ENCODE measurements at places on chromosomes 5 and 9.

- no peak for DNase-seq
These were observed 121.5 kb upstream of the RAI14 start for GRCh38 chr5:34534523-34535103.

DNA sequence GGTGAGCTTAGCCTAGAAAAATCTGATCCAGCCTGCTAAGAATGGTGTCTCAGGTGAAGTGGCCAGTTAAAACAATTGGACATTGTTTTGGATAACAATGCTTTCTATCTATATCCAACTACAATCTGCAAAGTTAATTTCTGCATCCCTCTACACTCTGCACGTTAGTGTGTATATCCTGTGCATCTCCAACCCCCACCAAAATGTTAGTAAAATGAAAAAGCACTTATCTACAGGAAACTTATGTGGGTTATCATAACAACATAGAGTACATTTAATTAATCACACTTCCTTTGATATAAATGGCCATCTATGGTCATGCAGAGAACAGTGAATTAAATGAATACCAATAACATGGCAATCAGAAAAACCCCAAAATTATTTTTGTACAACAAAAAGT lies 158.7 kb downstream of the NFIB start:
- DNase-seq: no peak

DNA sequence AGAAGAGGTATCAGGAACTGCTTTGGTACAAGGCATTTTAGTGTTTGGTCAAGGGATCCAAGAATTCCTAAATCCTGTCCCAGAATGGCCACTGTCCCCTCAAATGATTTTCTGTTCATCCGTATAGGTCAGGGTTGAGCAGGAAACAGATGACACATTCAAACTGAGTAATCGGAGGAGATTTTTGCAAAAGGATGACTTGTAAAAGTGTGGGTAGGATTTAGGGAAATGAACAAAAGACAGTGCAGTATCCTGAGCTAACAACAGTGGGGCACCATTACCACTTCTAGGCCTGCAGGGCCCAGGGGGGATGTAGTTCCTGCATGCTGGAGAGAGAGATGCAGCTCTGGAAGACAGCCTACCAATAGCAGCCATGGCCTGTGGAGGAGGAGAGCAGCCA lies 290.1 kb downstream of the ZSWIM6 start:
- DNase-seq: no peak

- DNase-seq: no peak
These were observed 24.1 kb downstream of the ZNF462 start for GRCh38 chr9:106887066-106887465.

DNA sequence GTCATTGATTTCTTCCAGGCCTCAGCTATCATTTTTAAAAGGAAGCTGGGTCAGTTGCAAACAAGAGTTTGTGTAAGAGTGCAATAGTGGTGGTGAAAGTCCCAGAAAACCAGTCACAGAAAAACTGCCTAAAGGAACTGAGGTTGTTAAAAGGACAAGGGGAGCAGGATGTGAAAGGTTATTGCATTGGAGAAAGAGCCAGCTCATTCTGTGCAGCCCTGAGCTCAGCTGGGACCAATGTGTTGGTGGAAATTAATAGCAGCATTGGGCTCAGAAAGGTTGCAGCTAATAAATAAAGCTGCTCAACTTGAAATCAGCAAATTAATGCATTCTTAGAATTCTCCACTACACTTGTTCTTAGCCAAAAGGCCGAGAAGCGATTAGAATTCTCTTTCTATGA lies 34.9 kb downstream of the NREP start:
- DNase-seq: no peak

- DNase-seq: no peak
These were observed 214.8 kb upstream of the PIK3R1 start for GRCh38 chr5:68000805-68001204.

- no peak for DNase-seq
These were observed 324.4 kb downstream of the BRINP1 start for GRCh38 chr9:119044806-119045205.

GRCh38 chr5:39450487-39450886 lies 25.7 kb upstream of the DAB2 start:
- DNase-seq: no peak
